ENCODE measurements at places on chromosomes 7 and 10.

GRCh38 chr7:101902680-101903514, 85.5 kb downstream of the CUX1 start:
- no peak for DNase-seq

- DNase-seq = no peak
Measured at GRCh38 chr7:156919132-156919713, 26.2 kb upstream of the LMBR1 start.

- DNase-seq = no peak
Measured at GRCh38 chr10:12681252-12681651, 320.3 kb downstream of the CCDC3 start.

DNA sequence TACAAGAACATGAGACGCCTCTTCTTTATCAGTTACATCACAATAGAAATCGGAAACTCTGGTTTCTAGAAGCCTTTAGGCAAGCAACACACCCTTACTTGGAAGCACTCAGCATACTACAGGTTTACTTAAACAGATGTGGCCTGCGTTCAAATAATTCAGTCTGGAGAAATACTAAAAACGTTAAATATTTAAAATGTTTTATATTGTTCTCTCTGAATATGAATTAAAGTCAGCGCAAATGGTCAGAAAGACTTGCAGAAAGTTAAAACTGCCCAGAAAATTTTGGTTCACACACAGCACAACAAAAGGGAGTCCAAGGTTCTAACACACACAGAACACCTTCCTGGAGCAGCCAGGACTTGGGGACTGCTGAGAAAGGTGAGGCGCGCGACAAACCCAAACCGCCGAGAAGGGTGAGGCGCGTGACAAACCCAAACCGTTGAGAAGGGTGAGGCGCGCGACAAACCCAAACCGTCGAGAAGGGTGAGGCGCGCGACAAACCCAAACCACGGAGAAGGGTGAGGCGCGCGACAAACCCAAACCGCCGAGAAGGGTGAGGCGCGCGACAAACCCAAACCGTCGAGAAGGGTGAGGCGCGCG, 25.8 kb downstream of the ESYT2 start:
- no peak for DNase-seq

DNA sequence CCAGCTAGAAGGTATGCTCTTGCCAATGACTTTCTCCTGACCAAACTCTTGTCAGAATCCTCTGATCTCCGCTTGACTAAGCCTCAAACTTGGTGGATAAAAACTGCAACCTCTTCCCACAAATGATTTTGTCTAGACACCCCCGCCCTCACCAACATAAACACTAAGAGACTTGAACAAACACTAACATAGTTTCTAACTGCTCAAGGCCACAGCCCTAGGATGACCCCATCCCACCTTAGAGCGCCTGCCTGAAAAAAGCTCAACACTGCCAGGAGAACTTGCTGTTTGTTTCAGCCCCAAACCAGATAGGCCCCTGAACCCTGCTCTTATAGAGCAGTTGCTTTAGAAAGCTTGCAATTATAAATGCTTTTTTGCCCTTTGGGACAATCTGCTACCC, 71.8 kb downstream of the LRRN3 start:
- no peak for DNase-seq

- DNase-seq = no peak
Measured at GRCh38 chr10:132939957-132940790, 2.2 kb downstream of the CFAP46 start.

GRCh38 chr10:118595598-118596425, at the start of gene PRLHR:
PRLHR (minus strand) TSS chr10:118595648; CDS start chr10:118595244, 404 bp downstream.
- DNase-seq = no peak

GRCh38 chr7:34060196-34060947, 155.0 kb downstream of the BMPER start:
- DNase-seq = no peak

DNA sequence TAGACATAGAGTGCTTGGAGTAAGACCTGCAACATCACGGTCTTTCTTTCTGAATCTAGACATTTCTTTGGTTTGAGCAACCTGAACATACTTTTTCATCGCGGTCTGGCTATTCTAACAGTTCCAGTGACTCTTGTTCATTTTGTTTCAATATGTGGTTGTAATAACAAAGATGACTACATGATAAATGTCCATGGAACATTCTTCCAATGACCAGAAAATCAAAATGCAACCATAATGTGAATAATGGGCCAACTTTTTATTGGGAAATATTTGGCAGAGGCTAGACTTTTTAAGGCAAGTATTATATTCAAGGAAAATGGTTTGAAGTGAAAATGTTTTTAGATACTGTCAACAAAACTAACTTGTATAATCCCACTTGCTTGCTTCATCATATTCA, 282.5 kb downstream of the INHBA start:
- DNase-seq = no peak

GRCh38 chr7:16178092-16178491, 243.2 kb downstream of the CRPPA start:
- no peak for DNase-seq

DNA sequence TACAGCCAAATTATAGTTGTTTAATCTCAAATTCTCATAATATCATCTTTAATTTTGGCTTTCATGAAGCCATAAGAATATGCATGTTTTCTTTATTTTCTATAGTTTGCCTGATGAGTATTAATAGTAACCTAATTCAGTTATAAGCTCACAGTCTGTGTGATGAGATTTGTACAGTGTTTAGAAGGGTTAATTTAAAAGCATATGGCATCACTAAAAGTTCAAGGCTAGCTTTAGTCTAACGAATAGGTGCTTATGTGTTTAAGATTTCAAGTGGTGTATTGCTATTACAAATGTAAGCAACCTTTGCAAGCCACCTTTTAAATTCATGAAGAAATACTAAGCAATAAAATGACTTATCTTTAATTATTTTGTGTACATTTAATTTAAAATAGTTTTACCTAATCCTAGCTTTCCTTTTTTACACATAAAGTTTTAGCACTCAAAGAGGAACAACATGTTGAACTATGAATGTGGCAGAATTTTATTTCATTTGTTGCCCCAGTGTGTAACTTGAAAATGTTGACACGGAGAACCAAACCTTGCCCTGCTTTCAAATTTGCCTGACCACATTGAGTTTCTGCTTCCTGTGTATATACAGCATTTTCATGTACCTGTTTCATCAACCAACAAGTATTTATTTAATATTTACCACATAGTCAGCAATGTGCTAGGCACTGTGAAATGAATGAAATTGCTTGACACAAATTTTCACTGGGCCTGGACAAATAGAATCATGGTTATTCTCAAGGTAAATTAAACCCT, 41.5 kb downstream of the TET1 start:
- no peak for DNase-seq

- DNase-seq = no peak
Measured at GRCh38 chr10:69915215-69915560, 113.5 kb downstream of the COL13A1 start.

DNA sequence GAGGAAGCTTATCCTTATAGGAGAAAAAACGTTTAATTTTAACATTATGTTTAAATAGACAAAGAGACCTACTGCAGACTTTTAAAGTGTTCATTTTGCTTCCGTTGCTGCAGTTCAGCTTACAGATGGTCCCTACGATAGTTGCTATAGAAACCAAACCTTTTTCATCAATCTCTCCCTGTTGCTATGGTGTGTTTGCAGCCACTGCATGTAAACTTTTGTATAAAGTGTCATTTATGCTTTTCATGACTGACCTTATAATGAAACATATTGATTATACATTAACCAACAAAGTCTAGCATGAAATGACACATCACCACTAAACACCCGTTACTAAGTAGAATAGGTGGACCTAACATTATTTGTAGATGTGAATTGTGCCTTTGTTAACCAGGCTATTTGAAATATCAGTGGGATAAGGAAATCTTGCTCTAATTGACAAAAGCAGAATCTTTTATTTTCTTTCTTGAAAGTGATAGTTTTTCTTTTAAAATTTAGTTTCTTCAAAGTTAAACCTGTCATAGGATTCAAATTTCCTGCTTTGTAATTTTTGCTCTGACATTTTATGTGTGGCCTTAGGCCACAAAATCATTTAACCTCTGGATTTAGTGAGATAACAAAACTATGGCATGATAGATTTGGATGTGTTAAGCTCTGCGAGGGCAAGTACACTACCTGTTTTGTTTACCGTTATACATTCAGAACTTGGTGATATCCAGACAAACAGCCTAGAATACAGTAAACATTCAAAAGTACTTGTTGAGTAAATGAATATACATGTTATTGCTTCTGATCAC, 64.0 kb downstream of the CACNB2 start:
- DNase-seq = no peak

GRCh38 chr10:59985639-59986038, 79.3 kb upstream of the CCDC6 start:
- no peak for DNase-seq

DNA sequence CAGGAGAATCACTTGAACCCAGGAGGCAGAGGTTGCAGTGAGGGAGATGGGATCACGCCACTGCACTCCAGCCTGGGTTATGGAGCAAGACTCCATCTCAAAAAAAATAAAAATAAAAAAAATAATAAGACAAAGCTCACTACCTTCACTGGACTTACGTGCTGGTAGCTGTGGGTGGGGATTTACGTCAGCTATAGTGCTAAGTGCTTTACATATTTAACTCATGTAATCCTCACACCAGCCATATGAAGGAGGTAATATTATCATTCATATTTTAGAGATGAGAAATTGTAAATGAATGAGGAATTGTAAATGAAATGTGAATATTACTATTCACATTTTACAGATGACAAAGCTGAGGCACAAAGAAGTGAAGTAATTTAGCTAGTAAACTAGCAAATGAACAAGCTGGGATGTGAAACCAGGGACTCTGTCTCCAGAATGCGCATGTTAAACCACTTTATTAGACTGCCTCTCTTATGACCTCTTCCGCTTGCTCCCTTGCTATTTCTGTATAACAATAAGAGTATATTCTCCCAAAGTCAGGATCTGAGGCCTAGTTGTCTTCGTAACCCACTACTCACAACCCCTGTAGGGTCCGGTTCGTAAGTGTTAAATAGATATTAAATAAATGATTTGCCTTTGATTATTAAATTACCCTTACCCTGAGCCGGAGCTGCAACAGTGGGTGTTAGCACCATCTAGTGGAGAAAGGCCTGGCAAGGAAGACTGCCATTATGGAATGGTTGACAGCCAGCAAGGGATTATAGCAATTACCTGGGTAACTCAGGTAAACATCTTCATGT, 70.2 kb downstream of the HTR7 start:
- DNase-seq = no peak

GRCh38 chr7:116978006-116978405, 24.7 kb downstream of the ST7 start:
- DNase-seq = no peak

- no peak for DNase-seq
Measured at GRCh38 chr7:94649450-94649849, 6.5 kb downstream of the SGCE start.

- no peak for DNase-seq
Measured at GRCh38 chr7:94656658-94656924, 658 bp upstream of the SGCE start.

DNA sequence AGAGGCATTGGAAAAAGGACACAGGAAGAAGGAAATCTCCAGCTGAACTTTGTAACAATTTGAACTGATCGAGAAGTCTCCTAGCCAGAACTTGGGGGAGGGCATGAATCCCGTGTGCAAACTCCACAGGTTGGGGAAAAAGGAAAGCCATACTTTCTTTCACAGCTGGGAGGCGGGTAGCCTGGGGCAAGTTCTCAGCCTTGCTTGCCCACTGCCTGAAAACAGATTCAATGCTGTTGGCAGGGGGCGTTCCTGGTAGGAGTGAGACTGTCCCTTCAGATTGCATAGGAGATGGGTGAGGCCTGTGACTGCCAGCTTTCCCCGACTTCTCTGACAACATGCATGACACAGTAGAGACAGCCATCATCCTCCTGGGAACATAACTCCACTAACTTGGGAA, 289.1 kb upstream of the PHF14 start:
- DNase-seq = no peak

GRCh38 chr10:49595003-49595712, 15.0 kb upstream of the SLC18A3 start:
- no peak for DNase-seq

DNA sequence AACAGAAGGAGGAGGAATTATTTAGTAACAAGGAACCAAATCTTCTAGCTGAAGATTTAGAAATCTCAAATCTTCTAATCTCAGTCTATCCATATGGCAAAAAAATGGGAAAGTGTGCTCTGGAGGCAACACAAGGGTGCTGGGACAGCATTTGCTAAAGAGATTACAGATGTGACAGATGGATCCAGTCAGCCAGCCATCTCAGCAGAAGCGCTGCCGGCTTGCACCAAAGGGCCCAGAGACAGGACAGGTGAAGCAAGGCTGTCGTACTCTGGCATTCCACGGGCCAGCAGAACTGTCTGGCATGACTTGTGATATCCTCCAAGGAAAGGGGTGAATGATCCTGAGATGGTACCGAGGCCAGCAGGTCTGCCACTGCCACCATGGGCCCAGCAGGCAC, 45.7 kb upstream of the GJD4 start:
- no peak for DNase-seq

- DNase-seq = no peak
Measured at GRCh38 chr10:79193694-79194382, 125.1 kb downstream of the ZMIZ1 start.

GRCh38 chr7:64174941-64175340, 32.1 kb upstream of the ZNF735 start:
- no peak for DNase-seq

DNA sequence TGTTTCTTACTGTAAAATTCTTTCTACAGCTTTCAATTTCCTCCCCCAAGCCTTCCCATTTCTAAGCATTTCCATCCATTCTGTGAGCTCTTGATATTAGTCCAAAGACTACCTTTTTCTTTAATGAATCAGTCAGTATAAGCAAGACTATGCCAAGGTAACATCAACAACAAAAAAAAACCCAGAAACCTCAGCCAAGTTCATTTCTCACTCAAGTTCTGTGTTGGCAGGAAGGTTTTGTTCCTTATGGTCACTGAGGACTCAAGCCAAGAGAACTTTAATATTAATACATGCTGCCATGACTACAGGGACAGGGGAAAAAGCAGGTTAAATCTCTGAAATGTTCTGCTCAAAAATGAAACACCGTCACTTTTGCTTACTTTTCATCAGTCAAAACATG, 621.2 kb upstream of the NRP1 start:
- no peak for DNase-seq

DNA sequence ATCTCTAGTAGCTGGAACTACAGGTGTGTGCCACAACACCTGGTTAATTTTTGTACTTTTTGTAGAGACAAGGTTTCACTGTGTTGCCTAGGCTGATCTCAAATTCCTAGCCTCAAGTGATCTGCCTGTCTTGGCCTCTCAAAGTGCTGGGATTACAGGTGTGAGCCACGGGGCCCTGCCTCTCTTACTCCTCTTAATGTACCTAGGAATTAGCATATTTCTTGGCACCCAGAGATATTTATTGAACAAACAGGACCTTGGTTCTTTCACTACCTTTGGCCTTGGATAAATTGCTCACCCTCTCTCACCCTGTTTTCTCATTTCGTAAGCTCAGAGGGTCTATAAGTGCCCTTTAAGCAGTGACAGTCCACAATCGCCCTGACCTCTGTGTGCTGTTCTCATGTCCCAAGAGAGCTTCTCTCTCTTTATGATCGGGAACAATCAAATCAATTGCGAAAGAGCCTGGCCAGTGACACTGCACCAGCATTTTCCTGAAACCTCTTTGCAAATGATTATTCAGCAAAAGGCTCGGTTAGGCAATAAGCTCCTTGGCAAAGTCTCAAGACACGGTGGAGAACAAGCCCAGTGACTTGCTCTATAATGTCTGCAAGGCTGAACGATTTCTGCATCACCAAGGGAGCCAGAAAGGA, 117.7 kb downstream of the APBB1IP start:
- DNase-seq = no peak

All from stimulated activated CD4-positive, alpha-beta T cell treated with anti-CD3 and anti-CD28 coated beads, Interleukin-2, amount 100 ng/mL, for 4 hours (primary cell).